Endothelial cell (in vitro differentiated cells): ENCODE measurements at places on chromosomes 1 and 21.

GRCh38 chr1:52119301-52120079 is 22.4 kb upstream of the ZFYVE9 start:
- DNase-seq: no peak

GRCh38 chr1:84742653-84743052 is 52.4 kb upstream of the SSX2IP start:
- DNase-seq: no peak

GRCh38 chr21:30209601-30210000 is 6.3 kb downstream of the CLDN8 start:
- no peak for DNase-seq

DNA sequence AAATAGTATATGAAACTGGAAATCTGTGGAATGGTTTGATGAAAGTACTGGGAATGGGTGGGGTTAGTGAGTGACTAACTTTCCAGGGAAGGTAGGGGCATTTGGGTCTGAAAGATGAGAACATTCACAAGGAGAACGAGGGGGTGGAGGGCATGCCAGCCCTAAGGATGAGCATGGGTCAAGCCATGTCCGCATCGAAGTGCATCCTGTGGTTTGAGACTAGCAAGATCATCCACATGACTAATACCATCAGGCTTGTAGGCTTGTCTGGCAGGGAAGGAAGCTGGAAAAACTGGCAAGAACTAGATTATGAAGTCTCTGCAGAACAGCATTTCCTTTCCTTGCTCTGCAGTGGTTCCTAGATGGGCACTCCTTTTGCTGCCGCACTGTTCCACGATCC is 70.4 kb upstream of the UBE2U start:
- DNase-seq: no peak

GRCh38 chr1:211579440-211580302 is 710 bp upstream of the SLC30A1 start:
- peak; percentile 60 for DNase-seq

DNA sequence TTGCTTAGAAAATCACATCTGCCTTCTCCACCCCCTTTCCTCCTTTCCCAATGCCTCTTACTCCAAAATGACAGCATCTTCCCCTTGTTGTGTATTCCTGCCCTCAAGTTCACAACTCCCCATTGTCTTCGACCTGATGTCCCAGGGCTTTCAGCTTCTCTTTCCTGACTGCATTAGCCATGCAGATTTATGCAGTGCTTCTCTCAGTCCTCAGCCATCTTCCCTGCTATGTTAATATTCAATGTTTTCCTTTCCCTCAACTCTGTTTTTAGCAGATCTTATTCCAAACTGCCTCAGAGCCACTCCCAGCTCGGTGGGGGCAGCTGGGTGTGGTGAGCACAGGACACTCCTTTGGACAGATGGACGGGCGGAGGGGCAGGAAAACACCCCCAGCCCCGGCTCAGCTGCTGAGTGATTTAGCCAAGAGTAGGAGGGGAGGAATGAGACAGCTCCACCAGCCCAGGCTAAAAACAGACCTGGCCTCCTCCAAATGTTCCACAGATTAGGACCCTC is 71.0 kb downstream of the CD2 start:
- DNase-seq: no peak

- DNase-seq: no peak
These were observed 77.5 kb downstream of the LPGAT1 start for GRCh38 chr1:211752951-211753486.

GRCh38 chr1:93061895-93062792 is 16.9 kb upstream of the MTF2 start:
- no peak for DNase-seq

DNA sequence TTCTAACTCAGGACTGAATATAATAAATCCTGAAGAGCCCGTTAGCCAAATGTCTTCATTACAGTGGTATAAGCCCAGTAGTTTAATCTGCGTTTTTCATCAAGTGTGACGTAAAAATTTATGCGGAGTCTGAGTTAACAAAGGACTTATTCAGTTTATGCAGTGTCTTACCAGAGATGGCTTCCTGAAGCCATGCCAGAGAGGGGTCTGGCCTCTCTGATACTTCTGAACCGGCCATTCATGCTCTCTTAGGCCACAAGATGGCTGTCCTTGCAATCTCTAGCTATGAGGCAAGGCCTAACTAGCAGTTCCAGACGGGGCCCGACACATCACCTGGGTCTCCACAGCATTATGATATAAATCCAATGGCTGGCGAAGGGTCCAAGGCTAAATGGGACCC is 101.4 kb downstream of the TEX35 start:
- DNase-seq: no peak

- no peak for DNase-seq
These were observed 804.4 kb downstream of the BRINP3 start for GRCh38 chr1:189673217-189673616.

DNA sequence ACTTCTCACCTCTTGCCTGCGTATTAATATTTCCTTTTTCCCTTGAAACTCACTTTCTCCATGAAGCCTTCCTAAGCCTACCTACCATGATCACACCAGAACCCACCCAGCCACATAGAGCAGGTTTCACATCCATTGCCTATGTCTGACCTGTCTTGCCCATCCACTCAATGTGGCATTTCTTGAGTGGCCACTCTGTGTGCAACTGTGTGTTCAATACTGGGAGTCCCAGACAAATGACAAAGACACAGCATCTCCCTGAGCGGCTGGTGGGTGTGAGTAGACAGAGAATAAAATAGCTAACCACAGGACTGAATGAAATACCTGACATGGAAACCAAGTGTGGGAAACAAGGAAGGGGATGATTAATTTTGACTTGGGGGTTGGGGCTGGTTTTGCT is 3.1 kb downstream of the PTGFRN start:
- no peak for DNase-seq

DNA sequence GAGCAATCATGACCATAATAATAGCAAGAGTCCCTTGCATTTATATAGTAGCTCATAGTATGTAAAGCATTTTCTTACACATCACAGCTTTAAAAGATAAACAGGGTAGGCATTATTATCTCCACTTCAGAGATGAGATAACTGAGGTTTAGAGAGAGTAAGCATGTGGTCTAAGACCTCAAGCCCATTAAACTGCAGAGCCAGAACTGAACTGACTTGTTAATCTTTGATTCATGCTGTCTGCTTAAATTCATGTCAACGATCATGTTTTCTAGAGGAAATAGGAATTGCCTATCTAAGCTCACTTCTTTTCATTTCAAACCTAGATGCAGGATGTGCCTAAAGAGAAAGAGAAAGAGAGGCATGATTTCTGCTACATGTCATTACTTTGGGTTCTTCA is 524.8 kb downstream of the PTPRC start:
- DNase-seq: no peak

DNA sequence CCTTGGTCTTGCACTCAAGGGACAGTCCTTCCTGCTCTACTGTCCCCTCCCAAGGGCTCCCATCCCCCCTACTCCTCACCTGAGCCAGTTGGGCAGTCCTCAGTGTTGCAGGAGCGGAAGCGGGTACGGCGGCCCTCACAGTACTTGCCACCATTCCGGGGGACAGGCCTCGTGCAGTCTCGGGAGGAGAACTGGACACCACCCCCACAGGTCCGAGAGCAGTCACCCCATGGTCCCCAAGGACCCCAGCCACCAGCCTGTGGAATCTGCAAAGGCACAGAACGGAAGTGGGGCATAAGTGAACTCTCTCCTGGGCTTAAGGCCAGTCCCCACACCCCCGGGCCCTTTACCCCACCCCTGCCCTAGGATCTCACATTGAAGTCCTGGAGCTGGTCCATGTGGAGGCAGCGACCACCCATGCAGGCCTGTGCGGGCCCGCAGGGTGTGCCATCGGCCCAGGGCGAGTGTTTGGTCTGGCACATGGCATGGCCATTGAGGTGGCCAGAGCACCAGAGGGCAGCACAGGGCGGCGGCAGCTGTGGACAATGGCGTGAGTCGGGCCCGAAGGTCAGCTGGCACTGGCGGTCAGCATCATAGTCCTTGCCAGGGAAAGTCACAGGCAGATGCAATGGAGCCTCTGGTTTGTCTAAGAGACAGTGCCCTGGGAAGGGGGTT is 5.2 kb downstream of the ADAMTS4 start:
- no peak for DNase-seq

DNA sequence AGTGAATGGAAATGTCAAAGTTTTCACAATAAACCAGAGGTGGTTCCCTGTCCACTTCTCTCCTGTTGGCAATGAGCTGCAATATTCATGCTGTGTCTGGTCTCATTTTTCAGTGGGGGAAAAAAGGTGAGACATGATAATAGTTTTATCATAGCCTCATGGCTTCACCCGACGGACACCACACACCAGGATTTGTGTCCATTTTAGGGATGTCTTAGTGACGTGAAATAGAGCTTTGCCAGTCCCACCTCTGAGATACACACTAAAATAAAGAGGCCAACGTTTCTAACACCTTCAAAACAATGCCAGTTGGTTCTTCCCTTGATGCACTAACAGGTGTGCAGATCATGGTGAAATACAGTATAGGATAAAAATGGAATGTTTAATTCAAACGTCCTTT is 91.5 kb upstream of the TLR5 start:
- DNase-seq: no peak

DNA sequence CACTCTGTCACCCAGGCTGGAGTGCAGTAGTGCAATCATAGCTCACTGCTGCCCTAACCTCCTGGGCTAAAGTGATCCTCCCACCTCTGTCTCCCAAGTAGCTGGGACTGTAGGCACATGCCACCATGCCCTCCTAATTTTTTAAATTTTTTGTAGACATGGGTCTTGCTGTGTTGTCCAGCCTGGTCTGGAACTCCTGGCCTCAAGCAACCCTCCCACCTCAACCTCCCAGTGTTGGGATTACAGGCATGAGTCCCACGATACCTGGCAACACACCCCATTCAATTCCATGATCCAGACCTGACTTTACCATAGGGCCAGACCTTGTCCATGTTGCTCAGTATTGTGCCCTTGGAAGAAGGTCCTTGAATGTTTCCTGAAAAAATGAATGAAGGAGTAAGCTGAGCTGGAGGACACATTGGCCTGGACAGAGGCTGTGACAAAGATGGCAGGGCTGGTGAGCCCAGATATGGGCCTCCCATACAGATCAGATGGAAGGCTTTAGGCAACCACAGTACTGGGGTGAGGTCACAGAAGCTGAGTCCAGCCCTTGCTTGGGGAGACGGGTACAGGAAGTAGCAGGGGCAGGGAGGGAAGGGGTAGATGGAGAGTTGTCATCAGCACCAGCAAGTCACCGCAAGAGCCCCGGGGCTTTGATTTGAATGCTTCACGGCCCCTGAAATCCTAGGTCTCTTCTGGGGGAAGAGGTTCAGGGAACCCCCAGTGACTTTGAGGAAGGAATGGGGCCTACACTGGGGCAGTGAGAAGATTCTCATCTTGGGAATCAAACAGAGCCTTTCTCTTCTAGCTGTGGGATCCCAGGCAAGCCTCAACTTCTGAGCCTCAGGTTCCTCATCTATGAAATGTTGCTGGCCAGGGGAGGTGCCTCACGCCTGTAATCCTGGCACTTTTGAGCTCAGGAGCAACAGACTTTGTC is 40.1 kb upstream of the DMBX1 start:
- DNase-seq: no peak

GRCh38 chr1:15429701-15430149 is 8.5 kb upstream of the CTRC start:
- no peak for DNase-seq

- DNase-seq: no peak
These were observed 50.6 kb upstream of the LAPTM5 start for GRCh38 chr1:30808067-30808662.

- DNase-seq: peak; percentile 74
These were observed 10.9 kb upstream of the C4BPB start for GRCh38 chr1:207077470-207078377.

DNA sequence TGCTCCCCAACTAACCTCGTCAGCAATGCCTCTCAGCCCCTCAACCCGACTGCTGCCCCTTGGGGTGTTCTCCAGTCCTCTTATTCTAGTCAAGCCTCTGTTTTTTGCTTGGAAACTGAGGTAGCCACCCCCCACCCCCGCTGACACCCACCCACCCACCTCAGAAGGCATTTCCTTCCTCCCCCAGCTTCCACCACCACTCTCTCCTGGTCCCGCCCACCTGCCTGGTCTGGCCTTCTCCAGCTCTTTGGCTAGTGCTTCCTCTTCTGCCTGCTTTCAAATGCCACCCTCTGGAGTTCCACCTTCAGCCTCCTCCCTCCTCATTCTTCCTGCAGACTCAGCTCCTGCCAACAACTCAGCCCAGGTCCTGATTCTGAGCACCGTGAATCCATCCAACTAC is 35.3 kb downstream of the OLFML2B start:
- DNase-seq: no peak

GRCh38 chr21:39373634-39374033 is 24.7 kb upstream of the HMGN1 start:
- peak; percentile 23 for DNase-seq

GRCh38 chr1:51928896-51929295 is 50.4 kb upstream of the NRDC start:
- no peak for DNase-seq

DNA sequence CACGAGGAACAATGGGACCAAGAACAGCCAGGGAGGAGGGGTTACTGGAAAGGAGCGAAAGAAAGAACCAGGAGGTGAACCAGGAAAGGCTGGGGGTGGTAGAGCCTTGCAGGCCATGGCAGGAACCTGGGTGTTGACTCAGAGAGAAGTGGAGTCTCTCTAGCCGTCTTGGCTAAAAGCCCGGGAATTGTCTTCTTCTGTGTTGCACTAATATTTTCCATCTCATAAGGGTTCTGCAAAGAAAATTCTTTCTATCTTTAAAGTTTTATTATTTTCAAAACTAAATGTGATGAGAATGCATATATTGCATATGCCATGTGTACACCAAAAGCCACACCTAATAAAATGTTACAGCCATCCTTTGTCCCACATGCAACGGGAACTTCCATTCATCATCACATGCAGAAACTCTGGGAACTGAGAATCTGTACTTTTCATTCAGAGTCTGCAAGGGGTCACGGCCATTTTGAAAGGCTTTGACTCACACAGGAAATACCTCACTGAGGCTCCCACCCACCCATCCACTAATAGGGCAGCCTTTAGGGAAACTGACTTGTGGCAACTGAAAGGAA is 38.0 kb downstream of the ERG start:
- no peak for DNase-seq

- no peak for DNase-seq
These were observed 12.3 kb downstream of the KAZN start for GRCh38 chr1:14610761-14611160.

GRCh38 chr1:6001992-6002576 is 9.9 kb upstream of the NPHP4 start:
- no peak for DNase-seq

- no peak for DNase-seq
These were observed 10.4 kb downstream of the FGR start for GRCh38 chr1:27624467-27625178.

- DNase-seq: no peak
These were observed 829 bp downstream of the PEA15 start for GRCh38 chr1:160206036-160206389.

GRCh38 chr1:188444526-188444925 is 1615.8 kb downstream of the PLA2G4A start:
- DNase-seq: no peak
